Fibroblast of mammary gland (primary cell): ENCODE measurements at places on chromosomes 6 and 20.

DNA sequence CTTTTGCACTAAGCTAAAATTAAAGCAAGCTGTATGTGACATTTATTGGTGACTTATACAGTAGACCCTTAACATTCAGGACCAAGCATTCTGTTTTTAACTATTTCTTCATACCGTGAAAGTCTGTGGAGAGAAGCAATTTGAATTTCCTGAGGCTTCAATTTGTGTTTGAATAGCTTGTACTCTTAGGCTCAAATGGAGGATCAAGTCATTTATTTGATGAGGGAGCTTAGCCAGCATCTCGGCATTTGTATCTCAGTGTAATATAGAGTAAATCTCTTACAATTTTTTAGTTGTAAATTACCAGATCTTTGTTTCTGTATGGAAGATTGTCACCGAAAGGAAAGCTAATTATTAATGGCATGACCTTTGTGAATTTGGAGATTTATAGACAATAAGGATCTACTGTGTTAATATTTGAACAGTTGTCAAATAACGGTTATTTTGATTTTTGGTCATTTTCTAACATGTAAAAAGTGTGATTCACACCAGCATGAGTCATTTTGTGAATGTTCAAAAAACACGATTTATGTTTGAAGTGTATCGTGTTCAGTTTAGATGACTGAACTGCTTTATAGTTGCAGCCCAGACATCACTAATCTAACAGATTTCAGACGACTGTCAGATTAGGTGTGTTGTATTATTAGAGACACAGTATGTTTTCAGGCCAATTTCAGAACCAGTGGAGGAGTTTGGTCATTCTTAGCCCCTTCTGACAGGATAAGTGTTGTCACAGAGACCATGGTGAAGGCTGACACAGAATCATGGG, 332.9 kb downstream of the CDKAL1 start:
- peak; percentile 72 for DNase-seq

DNA sequence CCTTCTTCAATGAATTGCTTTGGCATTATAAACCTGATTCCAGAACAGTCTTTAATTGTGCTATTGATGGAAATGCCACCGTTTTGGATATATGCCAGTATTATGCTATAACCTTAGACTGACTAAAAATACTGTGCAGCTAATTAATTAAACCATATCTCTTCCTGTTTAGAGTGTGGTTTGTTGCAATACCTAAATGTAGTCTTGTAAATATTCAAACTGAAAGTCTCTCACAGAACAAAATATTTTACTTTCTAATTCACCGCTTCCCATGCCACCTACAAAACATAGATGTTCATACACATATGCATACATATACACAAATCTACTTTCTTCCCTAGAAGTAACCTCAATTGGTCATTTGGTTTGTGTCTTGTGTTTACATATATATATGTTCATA, 126.6 kb downstream of the SIM1 start:
- DNase-seq: no peak

DNA sequence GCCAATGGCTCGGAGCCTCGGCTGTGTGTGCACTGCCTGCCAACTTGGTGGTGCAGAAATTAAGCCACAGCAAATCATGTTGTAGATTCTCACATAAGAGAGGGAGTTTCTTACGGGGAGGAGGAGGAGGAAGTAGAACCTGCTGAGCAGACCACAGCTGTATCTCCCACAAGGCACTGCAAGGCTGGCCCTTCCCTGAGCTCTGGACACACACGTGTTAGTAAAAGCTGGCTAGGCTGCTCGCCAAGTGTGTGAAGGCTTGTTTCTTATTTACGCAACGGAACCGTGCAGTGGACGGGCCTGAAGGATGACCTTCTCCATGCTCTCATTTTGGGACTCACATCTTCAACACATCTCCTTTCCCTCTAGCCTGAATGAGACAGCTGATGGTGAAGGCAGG, 15.7 kb upstream of the QKI start:
- peak; percentile 25 for DNase-seq

- DNase-seq: no peak
Measured at GRCh38 chr6:14166839-14167238, 49.3 kb downstream of the CD83 start.

- DNase-seq: peak; percentile 10
Measured at GRCh38 chr6:19342616-19343015, 494.6 kb upstream of the ID4 start.

GRCh38 chr20:44041001-44041400, 126.3 kb downstream of the TOX2 start:
- DNase-seq: no peak

- peak; percentile 8 for DNase-seq
Measured at GRCh38 chr20:584161-584970, 25.7 kb downstream of the TCF15 start.

GRCh38 chr6:112352607-112353006, 5.5 kb downstream of the RFPL4B start:
- DNase-seq: no peak

GRCh38 chr6:161575523-161576254, 301.8 kb upstream of the AGPAT4 start:
- DNase-seq: peak; percentile 29

DNA sequence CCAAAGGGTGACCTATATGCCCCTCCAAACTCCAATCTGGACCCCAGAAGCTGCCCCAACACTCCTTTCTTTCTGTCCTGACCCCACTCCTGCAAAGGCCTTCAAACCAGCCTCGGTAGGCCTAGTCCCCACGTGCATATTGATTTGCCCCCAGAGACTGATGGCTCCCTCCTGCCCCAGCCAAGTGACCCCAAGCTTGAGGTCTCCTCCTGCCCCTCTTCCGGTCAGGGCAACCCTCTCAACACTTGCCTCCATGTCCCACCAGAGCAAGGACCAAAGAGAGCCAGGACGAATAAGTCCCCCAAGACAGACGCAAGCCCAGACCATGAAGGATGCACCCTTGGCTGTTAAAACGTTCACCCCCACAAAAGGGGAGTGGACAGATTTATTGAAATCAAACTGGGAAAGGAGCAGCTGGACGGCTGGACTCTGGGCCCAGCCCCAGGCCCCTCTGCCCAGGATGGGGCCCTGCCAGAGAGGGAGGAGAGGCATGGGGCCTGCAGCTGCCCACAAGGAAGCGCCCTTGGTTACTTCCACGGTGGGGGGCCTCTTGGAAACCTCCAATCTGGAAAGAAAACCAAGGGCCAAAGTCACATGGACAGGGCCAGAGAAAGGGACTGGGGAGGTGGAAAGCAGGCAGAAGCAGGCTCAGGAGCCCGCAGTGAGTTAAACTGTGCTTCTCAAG, 2.4 kb upstream of the SPEF1 start:
- DNase-seq: no peak

DNA sequence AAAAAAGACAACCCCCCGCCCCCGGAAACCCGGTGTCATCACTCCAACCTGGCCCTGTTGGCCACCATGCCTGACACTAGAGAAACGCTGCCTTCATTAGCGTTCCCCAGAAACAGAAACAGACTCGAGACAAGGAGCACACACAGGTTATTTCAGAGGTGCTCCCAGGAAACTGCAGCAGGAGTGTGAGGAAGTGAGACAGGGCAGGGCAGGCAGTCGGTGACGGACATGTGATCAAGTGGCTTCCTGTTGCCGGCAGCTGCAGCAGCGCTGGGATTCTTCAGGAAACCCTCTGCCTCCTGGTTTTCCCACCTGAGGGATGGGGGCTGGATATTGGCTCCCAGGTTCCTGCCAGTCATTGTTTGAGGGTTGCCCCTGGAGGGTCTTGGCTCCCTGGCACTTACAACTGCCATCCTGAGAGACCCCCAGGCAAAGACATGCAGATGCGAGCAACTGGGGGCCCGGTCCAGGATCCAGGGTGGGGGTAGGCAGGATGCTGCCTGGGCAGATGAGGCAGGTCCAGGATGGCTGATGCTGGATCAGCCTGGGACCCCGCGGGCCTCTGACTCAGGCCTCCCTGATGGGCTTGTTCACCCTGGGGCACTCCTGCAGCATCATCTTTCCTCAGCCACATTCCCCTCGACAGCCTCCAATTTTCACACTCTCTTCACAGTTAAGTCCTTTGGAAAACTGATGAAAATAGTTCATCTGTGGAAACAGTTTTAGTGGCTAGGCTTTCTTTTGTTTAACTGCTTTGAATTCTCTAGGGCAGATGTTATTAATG, 150.7 kb upstream of the SYNDIG1 start:
- DNase-seq: no peak

DNA sequence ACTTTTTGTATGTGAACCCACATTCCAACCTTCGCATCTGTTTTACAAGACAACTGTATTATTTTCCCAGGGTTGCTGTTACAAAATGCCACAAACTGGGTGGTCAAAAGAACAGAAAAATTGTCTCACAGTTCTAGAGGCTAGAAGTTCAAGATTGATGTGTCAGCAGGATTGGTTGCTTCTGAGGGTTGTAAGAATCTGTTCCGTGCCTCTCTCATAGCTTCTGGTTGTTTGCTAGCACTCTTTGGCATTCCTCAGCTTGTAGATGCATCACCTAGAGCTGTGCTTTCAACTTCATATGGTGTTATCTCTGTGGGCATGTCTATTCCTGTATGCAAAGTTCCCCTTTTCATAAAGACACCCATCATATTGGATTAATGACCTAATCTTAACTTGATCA, 1067.2 kb downstream of the EPHA7 start:
- no peak for DNase-seq

DNA sequence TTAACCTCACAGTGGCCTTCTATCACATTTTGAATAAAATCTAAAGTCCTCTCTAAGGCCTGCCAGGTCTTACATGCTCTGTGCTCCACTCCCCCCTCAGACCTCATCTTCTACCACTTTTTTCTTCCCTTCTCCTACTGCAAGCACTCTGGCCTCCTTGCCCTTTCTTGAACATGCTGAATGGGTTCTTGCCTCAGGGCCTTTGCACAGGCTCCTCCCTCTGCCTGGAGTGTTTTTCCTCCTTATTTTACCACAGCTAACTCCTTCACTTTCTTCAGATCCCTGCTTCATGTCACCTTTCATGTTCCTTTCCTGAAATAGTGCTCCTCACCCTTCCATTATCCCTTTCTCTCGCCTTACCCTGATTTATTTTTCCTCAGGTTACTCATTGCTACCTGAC, 97.9 kb upstream of the FOXP4 start:
- no peak for DNase-seq

- DNase-seq: peak; percentile 96
Measured at GRCh38 chr6:43708860-43709653, 21.5 kb upstream of the MRPS18A start.

DNA sequence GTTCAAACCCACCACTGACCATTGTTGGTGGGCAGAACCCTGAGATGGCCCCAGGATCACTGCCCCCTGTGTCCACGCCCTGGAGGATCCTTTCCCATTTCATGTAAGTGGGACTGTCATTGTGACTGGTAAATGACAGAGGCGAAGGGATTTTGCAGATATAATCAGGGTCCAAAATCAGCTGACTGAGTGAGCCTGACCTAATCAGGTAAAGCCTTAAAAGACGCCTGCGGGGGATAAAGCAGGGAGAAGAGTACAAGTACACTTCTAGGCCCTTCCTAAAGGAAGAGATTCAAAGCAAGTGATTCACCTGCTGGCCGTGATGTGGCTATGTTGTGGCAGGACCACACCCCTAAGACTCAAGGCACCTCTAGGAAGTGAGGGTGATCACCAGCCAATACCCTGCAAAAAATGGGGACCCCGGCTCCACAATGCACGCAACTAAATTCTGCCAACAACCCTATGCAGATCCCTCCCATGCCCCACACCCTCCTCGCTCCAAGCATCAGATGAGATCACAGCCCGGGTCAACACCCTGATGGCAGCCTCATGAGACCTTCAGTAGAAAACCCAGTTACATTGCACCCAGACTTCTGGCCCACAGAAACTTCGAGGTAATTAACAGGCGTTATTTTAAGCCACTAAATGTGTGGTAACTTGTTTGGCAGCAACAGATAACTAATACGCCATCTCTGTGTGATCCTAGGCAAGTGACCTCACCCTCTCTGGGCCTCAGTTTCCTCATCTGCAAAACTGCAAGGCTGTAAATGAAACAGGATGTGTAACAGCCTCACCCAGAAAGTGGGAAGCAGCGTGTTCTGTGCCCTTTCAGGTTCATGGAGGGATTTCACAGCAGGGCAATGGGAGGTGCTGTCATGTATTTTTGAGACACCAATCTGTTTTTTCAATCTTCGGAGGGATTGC, 11.3 kb downstream of the PREX1 start:
- no peak for DNase-seq

DNA sequence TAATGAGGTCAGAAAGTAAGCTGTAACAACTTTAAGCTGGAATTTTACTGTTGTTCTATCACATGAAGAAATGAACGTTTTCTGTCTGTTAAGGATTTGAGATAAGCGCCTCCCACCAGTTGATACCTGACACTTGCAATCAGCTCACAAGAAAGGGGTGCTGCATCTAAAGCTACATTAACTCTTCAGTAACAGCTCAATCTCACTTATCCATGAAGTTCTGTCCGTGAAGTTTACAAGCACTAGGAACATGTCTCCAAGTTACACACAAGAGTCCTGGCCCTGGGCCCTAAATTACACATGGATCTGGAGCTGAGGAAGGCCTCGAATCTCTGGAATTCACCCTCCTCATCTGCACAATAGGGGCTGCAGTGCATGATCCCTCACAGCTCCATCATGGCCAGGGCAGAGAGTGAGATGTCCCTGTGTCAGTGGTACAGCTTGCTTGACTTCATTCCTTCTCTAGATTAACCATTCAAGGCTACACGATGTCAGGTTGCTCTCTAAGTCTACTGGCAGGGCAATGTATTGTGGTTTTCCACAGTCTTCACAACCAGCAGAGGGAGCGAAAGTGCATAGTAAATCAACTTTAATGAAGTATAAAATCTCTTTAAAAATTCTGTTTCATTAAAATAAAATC, 182.4 kb upstream of the MCHR2 start:
- DNase-seq: peak; percentile 76

GRCh38 chr20:25251558-25251957, 3.7 kb downstream of the PYGB start:
- no peak for DNase-seq
